Activated T-helper 1 cell treated with anti-CD3 and anti-CD28 coated beads, Interleukin-2, amount 50 U/mL, for 16 hours (primary cell): ENCODE measurements at places on chromosomes 5 and 9.

- no peak for DNase-seq
Measured at GRCh38 chr5:80566711-80567259, 3.3 kb downstream of the ANKRD34B start.

GRCh38 chr9:114913656-114914055, 16.7 kb downstream of the TNFSF8 start:
- no peak for DNase-seq

GRCh38 chr5:77812926-77813589, 36.9 kb upstream of the TBCA start:
- no peak for DNase-seq

GRCh38 chr5:67146574-67146973, 50.0 kb downstream of the CD180 start:
- DNase-seq = no peak

GRCh38 chr9:128253140-128253990, 22.4 kb downstream of the GOLGA2 start:
- DNase-seq = no peak

- DNase-seq = no peak
Measured at GRCh38 chr9:32716425-32716824, 66.9 kb upstream of the TMEM215 start.

- no peak for DNase-seq
Measured at GRCh38 chr5:50763846-50764245, 97.4 kb downstream of the PARP8 start.

DNA sequence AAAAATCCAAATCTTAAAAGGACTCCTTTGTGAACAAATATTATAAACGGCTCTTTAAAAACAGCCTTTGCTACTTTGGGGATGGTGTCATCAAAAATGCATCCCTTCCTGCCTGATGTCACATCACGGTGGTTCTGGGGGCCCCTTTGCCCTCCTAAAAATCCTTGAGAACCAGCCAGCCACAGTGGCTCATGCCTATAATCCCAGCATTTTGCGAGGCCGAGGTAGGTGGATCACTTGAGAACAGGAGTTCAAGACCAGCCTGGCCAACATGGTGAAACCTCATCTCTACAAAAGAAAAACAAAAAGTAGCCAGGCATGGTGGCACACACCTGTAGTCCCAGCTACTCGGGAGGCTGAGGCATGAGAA, 43.9 kb downstream of the FNBP1 start:
- no peak for DNase-seq

DNA sequence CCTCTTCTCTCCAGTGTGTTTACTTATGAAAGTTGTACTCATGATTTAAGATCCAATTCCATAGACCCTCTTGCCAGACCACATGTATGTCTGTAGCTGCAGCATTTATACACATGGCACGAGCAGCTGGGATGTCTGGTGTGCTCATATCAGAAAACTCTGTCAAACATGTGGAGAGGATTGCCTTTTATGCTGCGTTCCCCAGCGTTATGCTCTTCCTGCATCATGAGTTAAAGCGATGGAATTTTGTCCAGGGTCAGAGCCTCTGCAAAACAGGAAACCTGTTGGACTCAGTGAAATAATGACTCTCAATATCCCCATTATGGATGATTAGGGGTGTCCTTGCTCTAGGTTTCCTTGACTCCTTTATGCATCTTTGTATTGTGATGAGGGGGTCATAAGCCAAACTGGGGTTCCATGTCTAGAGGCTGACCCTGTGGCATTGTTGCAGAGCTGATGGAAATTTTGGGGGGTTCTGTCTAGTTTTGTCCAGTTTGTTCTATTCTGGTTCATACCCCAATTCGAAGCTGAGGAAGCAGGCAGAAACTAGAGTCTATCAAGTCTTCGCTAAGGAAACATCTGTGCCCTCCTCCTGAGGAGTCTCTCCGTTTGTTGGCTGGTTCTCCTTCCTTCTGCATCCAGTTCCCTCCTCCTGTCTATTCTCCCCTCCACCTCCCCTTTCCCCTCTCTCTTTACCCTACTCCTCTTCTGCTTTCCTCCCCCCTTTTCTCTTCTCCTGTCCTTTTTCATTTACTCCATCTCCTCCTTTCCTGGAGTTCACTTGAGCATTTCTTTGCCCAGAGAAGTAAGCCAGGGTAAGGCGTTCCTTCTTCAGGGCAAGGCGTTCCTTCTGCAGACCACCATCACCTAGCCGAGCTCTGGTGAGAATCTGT, 252.8 kb downstream of the MAST4 start:
- DNase-seq = no peak

GRCh38 chr9:18405240-18405639, 68.7 kb upstream of the ADAMTSL1 start:
- DNase-seq = no peak
